ENCODE measurements at places on chromosomes 6 and 20.

- DNase-seq, result no peak
These were observed 18.4 kb upstream of the BEND6 start for GRCh38 chr6:56936466-56936865.

- DNase-seq, result no peak
These were observed 26.8 kb upstream of the TMEM217 start for GRCh38 chr6:37284781-37285180.

- no peak for DNase-seq
These were observed 102.2 kb upstream of the EXOC2 start for GRCh38 chr6:795046-795685.

DNA sequence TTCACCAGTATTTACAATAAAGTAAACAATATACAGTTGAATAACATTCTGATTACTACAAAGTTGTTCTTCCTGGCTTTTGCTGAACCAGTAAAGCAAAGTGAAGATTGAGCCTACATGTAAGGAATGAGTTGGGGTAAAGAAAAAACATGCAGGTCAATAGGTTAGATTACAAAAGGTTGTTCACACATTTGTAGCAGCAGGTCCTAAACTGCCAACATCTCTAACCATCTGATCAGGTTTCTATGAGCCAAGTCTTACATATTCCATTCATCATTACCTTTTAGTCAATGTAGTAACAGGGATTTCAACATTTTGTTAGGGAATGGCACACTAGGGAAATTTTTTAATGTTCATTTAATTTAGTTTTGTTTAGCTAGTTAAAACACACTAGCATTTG is 9.3 kb upstream of the CALHM6 start:
- DNase-seq, result no peak

DNA sequence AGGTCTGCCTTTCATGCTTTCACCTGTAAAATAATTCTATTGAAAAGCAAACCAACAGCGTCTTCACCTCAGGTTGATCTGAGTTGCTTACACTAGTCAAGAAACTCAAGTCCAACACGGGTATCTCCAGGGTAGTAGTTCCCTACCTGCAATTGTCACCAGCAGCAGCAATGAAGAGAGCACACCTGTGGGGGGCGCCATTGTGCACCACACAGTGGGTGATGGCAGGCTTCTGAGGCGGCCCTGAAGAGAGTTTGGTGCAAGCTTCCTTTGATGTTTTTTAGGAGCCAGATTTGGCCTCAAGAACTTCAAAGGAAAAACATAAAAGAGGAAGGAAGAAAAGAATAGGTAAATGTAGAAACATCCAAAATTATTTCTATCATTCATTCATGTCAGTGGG is 45.1 kb downstream of the KIAA0319 start:
- DNase-seq, result no peak

DNA sequence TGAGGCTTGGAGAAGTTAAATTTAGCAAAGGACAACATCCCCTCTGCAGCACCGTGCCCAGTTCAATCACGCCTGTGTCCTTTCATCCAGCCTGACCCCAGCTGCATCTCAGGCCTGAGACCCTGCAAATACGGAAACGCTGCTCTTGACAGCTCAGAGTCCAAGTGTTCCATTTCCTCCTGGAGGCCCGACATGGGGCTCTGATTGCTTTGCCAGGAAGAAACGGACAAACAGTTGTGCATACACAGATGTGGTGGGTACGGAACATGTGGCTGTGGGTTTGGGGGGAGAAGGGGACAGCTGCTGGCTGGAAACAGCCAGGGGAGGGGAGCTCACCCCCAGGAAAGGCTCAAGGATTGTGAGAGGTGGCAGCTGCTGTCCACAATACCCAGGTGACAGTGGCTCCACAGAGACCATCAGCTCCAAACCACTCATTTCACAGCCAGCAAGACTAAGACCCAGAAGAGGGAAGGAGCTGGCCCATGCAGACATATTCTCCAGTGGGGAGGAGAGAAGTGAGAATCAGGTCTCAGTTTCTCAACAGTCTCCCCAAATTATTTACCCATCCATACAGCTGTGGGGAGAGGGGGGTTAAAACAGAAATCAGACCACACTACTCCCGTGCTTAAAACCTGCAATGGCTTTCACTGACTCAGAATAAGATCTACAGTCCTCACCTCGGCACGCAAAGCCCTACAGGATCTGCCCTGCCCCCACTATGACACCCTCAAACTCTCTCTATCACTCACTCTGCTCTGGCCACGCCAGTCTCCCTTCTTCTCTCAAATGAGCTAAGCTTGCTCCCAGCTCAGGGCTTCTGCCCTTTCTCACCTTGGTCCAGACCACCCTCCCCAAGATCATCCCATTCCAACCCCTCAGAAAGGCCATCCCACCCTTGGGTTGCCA is 89.1 kb downstream of the PREX1 start:
- DNase-seq, result peak; percentile 79

Measured in stimulated activated CD4-positive, alpha-beta T cell treated with anti-CD3 and anti-CD28 coated beads, Interleukin-4, amount 100 ng/mL, for 24 hours (primary cell).